ENCODE measurements at places on chromosomes 2 and 18.

GRCh38 chr2:164882276-164882675 is 40.7 kb upstream of the COBLL1 start:
- no peak for DNase-seq

DNA sequence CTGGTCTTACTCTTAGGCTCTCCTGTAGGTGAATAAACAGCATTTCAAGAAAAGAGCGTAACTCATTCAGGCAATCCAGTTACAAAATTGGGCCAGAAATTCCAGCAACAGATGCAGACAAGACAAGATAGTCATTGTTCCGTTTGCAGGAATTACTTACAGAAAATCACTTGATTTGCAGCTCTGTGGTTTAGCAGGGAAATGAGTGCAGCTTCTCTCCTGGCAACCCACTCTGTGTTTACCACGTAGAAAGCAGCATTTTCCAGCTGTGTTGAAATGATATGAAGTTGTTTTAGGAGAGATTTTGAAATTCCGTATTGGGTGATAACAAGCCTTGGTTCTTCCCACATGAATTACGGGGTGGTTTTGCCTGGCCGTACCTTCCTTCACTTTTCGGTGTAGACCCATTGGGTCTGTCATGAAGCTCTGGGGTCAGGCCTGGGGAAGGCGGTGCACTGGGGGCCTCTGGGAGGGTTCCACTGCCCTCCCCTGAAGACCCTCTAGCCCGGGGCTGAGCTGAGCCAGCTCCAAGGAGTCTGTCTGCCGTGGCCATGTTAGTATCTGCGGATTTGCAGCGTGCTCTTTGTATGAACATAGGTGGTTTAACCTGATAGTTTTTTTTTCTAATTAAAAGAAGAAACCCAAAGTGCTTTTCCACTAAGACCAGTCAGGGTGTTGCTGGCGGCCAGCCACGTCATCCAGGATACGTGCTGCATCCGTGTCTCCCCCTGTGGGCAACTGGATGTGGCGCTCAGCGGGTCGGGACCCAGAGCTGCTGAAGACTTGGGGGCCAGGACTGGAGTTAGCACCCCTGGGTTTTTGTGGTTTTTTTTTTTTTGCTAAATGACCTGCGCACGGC is 58.9 kb upstream of the KCNG2 start:
- no peak for DNase-seq

DNA sequence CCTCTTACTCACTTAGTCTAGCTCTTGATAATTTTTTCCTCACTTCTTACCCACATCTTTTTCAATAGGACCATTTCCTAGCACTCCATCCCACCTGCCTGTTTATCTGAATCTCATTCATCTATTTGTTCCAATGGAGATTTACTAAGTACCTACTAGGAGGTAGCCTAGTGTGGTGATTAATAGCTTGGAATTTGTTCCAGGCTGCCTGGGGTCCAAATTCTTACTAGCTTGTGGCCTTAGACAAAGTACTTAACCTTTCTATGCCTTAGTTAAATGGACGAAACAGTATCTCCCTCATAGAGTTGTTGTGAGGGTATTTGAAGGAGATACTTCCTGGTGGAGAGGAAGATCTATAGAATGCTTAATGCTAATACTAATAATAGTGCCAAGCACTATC is 42.9 kb upstream of the SERTAD2 start:
- DNase-seq: no peak

DNA sequence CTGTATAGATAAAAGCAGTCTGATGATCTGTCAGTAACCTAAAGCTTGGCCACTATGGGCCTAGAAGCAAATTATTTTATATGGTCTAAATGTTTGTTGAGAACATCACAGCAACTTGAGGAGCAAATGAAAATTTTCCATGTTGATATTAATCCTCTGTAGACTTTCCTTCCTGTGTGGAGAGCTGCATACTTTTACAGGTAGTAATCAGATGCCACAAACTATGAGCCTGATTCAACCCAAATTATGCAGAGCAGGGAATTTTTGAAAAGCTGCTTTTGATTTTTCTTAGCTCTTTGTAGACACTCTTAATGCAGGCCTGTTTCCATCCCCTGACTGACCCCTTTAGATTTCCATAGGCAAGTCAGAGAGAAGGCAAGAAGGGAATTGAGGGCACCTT is 17.3 kb downstream of the PAX3 start:
- no peak for DNase-seq

DNA sequence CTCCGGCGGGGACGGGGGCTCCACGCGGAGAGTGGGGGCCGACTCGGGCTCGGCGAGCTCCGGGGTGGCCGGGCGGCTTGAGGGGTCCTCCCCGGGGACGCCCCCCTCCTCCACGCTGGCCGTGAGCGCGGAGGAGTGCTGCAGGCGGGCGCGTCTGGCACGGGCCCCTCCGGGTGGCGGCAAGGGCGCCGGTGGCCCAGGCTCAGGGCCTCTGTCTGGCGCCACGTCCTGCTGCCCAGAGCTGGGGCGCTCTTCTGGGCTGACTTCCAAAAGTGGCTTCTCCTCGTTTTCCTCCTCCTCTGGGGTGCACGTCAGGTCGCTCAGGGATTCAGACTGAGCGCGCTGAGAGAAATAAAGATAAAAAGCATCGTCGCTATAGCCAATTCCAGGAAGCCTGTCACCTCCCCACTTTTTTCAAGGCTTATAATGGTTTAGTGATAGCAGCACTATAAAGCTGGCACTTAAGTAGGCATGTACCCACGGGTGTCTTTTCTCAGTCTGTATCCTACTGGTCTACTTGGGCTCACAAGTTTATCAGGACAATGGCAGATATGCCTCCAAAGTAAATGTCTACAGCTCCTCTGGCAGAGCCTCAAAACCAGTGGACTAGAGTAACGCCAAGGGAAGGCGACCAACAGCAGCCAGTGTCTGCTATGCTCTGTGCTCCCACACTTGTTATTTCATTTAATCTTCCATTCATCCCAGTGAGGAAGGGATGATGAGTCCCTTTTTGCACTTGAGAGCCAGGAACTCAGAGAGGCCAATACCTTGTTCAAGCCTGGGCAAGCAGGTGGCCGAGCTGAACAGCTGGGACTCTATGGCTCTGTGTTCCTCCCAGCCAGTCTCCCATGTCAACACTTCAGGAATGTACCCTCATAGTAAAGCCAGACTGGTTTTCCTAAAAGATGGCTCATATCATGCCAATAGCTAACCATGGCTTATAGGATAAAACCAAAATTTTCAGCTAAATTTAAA is 92.6 kb upstream of the MGAT4A start:
- no peak for DNase-seq
